Glomerular endothelial cell (primary cell): ENCODE measurements at places on chromosomes 11 and 22.

DNA sequence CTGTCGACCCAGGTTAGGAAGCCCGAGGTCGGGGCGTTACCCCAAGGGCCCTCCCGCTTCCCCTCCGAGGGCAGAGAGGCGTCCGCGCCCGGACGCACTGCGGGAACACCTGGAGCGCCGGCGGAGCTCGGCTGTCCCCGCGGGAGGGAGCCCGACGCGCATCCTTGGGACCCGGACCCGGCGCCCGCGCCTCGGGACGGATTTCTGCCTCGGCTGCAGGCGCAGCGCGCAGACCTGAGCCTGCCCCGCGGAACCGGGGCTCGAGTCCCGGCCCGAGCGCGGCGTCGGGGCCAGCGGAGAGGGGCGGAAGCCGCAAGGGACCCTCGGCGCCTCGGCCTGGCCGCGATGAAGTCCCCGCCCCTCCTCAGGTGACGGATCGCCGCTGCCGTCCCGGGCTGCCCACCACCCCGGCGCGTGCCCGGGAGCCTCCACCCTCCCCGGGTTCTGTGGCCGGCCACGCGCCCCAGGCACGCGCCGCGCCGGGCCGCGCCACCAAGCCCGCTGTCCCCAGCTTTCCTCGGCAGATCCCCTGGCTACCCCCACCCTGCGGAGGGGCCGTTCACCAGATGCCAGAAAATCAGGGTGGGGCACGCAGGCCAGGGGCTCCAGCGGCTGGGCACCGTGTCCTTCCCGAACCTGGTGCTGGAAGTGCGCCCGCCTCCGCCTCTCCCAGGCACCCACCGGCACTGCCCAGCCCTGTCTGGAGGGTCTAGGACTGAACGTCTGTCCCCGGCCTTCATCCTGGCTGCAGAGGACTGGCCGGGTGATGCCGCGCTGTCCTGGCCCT lies 410 bp downstream of the GLB1L3 start:
- no peak for DNase-seq

DNA sequence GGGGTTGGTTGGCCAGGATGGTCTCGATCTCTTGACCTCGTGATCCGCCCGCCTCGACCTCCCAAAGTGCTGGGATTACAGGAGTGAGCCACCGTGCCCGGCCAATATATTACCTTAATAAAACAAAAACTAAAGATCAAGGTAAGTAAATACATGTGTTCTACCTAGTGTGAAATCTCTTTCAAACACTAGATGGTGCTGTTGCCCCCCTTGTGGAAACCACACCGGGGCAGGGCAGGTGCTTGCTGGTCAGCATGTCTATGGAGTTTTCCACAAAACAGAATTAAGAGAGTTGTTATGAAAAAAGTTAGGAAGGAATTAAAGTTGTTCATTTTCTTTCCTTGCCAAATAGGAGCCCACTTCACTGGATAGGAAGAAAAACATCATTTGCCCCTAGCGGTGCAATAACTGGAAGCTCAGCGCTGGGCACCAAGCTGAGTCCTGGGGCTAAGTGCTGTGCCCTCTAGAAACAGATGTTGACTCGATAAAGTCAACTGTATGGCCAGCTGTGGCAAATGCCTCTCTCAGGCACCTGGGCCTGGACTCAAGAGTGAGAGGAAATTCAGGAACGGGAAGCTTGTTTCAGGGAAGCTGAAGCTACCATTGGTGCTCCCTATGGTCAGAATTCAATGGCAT lies 6.3 kb upstream of the KCNJ5 start:
- DNase-seq = no peak

DNA sequence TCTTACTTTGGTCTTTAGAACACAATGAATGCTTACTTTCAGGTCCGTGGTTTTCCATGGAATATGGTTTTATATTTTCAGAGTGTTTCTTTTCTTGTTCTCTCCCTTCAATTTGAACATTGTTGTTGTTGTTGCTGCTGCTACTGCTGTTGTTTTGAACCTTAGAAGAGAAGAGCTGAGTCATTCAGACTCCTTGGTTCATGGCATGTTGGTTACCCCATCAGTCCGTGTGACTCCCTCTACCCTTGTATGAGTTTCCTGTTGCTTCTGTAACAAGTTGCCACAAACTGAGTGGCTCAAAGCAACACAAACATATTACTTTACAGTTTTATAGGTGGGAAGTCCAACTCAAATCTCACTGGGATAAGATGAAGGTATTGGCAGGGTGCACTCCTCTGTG lies 511.0 kb downstream of the INSC start:
- DNase-seq = no peak

GRCh38 chr11:104836691-104837090 lies 61.6 kb downstream of the CASP12 start:
- no peak for DNase-seq
